ENCODE measurements at places on chromosomes 3 and 15.

DNA sequence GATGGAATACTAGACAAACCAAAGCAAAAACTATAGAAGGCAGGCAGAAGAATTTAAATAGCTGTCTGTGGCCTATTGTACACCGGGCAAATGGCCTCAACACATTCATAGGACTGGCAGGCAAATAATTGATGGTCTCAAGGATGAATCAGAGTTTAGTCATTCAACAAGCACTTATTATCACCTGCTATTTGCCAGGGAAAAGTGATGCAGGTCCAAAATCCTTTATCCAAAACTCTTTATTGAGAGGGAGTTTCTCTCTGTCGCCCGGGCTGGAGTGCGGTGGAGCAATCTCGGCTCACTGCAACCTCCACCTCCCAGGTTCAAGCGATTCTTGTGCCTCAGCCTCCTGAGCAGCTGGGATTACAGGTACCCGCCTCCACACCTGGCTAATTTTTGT, 2.3 kb downstream of the EIF2AK4 start:
- DNase-seq = no peak

DNA sequence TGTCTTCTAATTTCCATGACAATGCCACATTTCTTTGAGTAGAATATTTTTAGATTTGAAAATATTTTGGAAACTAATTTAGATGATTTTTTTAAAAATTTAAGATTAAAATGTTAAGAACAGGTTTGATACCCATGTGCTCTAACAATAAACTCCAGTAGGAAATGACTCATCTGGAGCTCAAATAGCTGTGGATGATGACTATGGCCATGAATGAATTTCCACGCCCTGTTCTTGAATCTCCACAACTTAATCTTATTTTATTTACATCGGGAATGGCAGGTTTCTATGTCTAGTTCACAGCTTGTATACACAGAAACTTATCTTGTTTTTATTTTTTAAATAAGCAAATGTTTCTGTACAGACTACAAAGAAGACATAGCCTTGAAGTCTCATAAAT, 726.8 kb downstream of the NAALADL2 start:
- DNase-seq = no peak

DNA sequence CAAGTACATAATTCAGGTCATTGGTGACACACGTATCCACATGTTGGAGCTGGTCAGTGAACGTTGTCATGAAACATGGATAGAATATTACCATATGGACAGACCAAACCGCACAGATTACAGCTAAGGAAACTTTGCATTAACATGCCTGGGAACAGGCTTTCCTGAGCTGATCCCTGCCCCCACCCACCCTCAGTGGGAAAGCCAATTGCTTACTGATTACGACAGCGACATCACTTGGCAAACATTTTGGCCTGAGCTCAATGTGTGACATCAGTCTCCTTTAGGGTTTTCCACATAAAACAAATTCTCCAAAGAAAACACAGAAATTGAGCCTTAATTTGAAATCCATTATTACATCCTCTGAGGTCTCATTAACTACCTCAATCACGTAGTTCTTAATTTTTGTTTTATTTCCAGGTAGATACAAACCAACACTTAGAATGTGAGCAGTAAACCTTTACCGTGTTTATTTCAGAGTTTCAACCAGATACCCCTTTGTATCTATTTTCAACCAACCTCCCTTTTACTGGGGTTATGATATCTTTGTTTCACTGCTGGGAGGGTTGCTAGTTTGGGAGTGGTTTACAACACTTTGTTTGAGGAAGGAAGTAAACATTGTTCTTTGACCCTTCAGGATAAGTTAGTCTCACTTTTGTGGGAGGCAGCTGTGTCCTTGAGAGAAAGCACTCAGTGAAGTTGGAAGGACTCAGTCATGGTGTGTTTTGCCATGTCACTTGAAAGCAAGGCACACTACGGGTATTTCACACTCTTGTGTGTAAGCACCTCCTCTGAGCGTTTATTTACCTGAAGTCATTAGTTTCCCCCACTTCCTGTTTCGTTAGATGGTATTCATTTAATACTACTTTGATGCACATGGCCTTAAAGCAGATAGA, 103.1 kb downstream of the CMSS1 start:
- no peak for DNase-seq

DNA sequence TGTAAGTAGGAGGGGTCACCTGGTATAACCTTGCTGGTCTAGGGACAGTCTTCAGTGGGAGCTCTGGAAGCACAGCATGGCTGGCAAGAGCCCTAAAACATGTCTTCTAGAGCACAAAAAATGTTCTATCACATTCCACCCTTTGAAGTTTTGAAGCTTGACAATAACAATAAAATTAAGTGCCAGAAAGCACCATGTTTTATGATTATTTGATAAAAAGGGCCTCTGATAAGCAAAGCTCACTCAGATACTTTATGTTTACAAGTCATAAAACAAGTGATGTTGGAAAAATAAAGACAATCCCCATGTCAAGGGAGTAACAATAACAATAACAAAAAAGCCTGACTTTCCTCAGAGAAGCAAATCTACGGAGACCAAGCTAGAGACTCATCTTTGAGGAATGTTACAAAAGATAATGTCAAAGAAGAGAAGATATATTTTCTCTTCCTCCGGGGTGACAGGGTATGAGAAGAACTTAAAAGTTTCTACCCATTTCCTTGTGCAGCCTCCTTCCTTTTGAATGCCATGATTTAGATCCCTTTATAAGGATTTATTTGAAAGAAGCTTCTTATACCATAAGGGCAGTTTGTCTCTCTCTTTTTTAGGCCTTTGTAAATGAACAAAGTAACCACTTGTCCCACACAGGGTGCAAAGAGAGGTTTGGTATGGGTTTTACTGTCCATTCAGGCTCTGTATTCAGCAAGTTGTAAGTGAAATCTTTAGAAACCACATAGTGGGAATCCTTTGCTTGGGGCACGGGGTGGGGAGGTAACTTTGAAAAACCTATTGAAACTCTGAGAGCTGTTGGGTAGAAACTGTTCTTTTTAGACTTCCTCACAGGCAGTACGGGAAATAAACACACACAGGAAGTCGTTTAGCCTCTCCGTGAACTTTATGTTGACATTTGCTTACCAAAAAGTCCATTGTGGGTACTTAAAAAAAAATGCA, 109.6 kb upstream of the RBMS3 start:
- DNase-seq = no peak

DNA sequence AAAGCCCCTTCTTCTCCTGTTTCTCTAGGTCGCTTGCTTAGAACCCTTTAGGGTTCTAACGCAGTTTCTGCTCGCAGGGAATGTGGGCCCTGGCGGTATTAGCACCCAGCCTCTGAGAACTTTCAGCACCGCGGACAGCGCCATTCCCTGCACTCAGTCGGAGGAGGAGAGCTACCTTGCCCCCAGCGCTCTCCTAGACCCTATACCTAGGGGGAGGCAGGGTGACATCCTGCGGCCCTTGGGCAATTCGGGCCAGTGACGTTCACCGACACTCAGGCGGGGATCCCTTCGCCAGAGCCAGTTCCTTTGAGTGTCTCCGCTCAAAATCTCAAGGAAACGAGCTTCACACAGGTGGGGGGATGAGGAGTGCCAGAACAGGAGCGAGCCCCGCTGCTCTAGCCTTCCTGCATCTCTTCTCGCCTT, 1.3 kb downstream of the SLC7A14 start:
- DNase-seq = no peak

Data from CD4-positive, alpha-beta T cell treated with Interleukin-4 for 4 hours (primary cell).